Activated T-helper 1 cell treated with anti-CD3 and anti-CD28 coated beads, Interleukin-2, amount 50 U/mL, for 16 hours (primary cell): ENCODE measurements at places on chromosomes 4 and X.

GRCh38 chrX:626745-627509 lies 3.7 kb upstream of the SHOX start:
- DNase-seq, result no peak

GRCh38 chr4:100240008-100240407 lies 49.7 kb upstream of the DDIT4L start:
- DNase-seq, result no peak

DNA sequence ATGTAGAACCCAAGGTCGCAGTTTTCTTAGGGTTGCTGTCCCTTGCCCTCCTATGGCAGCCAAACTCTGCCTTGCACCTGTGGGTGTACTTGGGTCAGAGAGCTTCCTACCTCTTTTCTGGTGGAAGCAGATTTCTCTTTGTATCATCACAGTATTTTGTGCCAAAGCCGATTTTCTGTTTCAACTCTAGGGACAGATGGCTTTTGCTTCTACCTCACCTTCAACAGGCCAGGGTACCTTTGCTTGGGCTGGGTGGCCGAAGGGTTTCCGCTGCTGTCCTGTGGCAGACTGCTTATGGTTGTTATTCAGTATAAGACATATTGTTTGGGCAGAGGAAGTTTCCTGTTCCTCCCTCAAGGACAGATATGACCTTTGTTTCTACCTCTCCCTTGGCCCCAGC lies 22.4 kb downstream of the NEIL3 start:
- DNase-seq, result no peak

DNA sequence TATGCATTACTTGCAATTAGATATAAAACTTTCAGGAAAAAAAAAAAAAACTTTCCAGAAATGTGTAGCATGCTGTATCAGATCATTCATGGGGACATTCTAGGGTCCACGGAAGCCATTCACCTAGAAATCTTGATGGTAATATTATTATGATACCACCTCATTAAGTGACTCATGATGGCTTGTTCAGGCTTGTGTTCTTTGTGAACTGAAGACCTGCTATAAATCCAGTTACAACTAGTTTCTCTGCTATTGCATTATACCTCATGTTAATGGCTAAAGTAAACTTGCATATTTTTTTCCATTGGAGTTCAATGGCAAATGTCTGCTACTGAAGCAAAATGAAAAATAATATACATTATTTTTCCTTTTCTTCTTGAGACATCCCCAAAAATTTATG lies 35.3 kb upstream of the PTPN13 start:
- no peak for DNase-seq

DNA sequence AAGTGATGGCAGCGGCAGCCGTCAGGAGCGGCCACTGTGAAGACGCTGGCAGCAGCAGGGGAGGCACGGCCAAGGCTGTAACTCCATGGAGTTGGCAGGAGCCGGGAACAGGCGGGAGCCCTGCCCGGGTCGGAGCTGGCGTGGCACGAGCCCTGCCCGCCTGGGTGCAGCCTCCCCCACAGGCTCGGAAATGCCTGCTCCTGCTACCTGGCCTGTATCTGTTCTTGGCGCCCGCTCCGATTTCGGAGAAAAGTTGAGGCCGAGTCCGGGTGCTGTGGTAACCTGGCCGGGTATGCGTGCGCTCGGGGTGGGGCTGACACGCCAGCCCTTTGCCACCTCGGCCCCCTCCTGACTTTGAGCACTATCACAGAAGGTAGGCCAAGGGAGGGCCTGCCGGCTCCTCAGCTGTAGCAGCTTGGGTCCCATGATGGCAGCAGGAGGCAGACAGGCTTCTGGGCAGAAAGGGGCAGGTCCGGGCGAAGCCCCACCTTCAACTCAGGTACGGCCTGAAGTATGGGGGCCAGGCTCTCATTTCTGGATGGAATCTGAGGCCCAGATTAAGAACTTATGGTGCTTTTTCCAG lies 51.2 kb upstream of the SHISA3 start:
- DNase-seq, result no peak

DNA sequence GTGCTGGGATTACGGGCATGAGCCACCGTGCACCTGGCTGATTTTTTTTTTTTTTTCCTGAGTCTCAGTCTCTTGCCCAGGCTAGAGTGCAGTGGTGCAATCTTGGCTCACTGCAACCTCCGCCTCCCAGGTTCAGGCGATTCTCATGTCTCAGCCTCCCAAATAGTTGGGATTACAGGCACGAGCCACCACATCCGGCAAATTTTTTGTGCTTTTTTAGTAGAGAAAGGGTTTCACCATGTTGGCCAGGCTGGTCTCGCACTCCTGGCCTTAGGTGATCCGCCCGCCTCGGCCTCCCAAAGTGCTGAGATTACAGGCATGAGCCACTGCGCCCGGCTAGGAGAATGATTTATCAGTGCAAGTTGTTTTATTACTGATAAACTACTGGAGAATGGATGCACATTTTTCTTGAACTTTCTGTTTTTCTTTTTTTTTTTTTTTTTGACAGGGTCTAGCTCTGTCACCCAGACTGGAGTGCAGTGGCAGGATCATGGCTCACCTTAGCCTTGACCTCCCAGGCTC lies 39.7 kb upstream of the DHRSX start:
- no peak for DNase-seq

DNA sequence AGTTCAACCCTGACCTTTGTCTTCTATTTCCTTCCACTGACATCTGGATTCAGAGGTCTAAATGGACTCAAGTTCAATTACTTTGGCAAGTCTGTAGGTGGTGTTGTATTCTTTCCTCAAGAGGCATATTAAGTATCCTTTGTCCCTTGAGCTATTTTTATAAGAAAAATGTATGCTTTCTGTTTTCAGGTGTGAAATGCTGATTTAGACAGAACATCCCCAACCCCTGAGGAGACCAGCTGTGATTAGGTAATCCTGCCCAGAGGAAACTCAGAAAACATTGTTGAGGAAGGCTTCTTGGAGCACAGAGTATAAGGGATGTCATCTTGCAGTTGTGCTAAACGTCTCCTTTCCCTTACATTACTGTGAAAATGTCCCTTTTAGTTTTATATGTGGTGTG lies 46.6 kb upstream of the EGFL6 start:
- DNase-seq, result no peak

- DNase-seq, result no peak
Observed at GRCh38 chr4:75705198-75705977, 19.0 kb upstream of the USO1 start.

- DNase-seq, result no peak
Observed at GRCh38 chr4:18645351-18645750, 623.8 kb upstream of the LCORL start.

GRCh38 chr4:181745933-181746625 lies 497.1 kb upstream of the TENM3 start:
- no peak for DNase-seq

DNA sequence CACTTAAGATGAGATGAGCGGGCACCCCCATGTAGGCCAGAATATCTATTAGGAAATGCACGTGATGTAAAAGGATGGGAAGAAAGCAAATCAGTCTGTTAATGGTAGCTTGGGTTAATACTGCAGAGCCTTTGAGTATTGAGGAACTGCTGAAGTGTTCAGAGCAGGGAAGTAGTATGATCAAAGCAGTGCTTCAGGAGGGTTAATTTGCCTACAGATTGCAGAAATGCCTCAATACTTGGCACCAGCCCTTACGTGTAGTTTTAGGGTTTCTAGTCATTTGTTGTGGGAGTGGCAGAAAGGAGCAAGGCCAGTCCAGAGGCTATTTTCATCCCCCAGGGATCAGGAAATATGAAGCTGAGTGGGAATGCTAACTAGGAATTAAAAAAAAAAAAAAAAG lies 19.7 kb downstream of the ZFX start:
- no peak for DNase-seq

- no peak for DNase-seq
Observed at GRCh38 chrX:133414406-133415275, 648 bp downstream of the GPC4 start.

DNA sequence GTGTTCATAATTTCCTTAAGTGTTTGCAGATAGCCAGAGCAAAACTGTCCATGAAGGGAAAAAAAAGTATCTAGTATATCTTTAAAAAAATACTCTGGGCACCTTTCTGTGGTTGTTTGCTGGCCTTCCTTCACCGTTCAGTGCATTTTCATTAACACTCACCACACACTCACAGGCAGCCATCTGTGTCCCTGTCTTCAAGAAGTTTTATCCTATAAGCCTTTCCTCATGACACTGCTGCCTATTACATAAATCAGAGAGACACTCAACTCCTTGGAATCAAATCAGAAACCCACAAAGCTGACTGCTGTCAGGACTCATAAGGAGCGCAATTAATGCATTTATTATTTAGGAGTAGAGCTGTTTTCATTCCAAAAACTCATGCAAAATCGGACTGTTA lies 1720.2 kb downstream of the PCDH7 start:
- DNase-seq, result no peak

- DNase-seq, result no peak
Observed at GRCh38 chr4:172726001-172726423, 442.6 kb upstream of the GALNT7 start.

DNA sequence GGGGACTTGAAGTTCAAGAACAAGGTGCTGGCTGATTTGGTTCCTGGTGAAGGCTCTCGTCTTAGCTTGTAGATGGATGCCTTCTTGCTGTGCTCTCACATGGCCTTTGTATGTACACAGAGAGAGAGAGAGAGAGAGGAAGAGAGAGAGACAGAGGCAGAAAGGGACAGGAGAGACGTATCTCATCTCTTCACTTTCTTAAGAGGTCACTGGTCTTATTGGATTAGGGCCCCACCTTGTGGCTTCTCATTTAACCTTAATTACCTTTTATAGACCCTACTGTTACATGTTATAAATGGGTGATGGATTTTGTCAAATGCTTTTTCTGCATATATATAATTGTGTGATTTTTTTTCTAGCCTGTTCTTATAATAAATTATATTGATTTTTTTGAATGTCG lies 1444.2 kb downstream of the ADGRL3 start:
- DNase-seq, result no peak

GRCh38 chr4:90442619-90443018 lies 315.4 kb downstream of the CCSER1 start:
- DNase-seq, result no peak

DNA sequence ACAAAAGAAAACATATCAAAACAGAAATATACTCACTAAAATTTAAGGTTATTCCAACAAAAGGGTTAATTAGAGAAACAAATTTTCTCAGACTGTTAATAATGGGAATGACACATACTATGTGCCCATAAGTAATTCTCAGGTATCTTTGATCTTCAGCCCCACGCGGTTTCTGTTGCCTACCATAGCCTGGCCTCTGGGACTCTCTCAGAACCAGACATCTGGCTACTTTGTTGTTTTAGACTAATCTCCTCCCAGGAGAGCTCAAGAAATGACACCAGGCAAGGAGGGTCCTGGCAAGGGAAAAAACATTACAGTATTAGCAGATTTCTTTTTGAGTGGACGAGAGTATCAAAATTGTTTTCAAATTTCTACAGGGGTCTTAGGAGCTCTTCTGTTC lies 43.7 kb downstream of the SLC10A7 start:
- DNase-seq, result no peak

GRCh38 chr4:150577796-150578195 lies 4.2 kb upstream of the MAB21L2 start:
- no peak for DNase-seq

GRCh38 chrX:11401966-11402365 lies 108.8 kb downstream of the AMELX start:
- no peak for DNase-seq

- no peak for DNase-seq
Observed at GRCh38 chr4:84574069-84574720, 8.7 kb upstream of the CDS1 start.

- DNase-seq, result no peak
Observed at GRCh38 chr4:153275380-153276276, 68.9 kb upstream of the MND1 start.

- no peak for DNase-seq
Observed at GRCh38 chr4:6878451-6879059, 31.1 kb upstream of the TBC1D14 start.

GRCh38 chr4:128298852-128299251 lies 11.2 kb upstream of the PGRMC2 start:
- no peak for DNase-seq

DNA sequence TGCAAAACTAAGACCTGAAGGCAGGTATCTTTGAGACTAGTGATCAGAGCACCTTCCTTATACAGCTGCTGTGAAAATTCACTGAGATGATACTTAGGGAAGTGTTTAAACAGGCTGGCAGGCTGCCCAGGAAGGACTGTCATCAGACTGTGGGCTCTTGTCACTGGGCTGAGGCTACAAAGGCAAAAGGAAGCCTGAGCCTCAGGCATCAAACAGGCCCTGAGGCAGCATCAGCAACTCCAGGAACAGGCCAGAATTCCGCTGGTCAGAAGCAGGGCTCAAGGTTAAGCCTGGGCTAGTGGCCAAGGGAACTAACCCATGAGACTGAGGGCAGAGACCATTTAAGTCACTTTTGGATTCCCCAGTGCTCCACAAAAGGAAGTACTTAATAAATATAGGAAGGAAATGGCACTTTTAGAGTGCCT lies 12.8 kb downstream of the PJA1 start:
- no peak for DNase-seq

DNA sequence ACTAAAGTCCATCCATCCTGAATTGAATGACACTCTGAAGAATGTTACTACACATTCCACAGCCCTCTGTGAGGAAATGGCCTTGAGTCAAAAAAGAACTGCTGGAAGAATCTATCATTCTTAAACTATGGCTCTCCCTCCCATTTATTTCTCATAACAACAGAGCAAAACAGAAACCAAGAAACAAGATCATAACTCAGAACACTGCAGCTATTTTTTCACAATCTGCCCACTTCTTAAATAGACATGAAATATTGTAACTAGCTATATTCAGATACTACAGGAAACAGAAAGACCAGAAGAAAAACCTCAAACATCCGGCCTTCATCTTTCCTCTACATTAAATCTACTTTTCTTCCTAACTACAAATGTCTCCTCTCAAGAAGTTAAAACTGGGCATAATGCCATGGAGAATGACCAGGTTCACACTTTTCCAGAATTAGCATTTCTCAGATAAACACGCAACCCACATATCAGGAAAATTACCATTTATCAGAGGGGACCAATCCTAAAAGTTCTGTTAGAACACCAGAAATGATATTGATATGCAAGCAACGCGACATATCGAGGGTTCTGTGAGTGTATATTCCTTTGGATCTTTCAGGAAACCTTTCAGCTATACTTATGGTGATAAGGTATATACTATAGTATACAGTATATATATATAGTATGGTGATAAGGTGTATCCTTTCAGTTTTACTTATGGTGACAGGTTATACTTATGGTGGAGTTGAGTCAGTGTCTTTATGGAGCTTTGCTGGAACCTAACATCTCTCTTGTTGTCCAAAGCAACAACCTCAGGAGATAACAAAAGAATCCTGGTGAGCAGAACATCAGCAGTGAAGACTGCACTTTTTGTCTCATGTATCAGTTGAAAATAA lies 60.4 kb upstream of the IRF2 start:
- no peak for DNase-seq

- DNase-seq, result no peak
Observed at GRCh38 chrX:123626962-123627361, 105.9 kb downstream of the THOC2 start.

GRCh38 chr4:1009542-1010394 lies 1.7 kb upstream of the FGFRL1 start:
- peak; percentile 76 for DNase-seq

DNA sequence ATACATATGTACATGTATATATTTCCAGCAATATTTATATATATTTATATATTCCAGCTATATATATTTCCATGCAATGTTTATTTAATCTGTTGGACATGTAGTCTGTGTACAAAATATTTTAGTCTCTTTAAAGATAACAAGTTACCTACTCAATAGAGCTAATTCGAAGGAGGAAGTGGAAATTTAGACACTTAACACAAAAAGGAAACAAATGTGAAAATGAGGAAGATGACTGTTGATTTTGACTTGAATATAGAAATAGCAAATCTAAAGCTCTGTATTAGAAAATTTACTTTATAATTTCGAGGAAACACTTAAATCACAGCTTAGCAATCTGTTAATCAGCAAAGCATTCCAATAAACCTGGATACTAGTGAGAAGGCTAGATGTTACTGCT lies 1064.4 kb downstream of the PCDH7 start:
- no peak for DNase-seq
